ENCODE measurements at places on chromosomes 16 and 17. TPM values are rescaled to one million over a fixed set of nuclear protein-coding genes. Genes with fewer than 3 reads are reported as not detected.

Gene GLYR1
- 53.0 TPM for total RNA-seq

Gene EDC4
- total RNA-seq = 54.2 TPM

Gene TSPAN10
- 0.93 TPM for total RNA-seq

Gene DRC7
- 0.41 TPM for total RNA-seq

DNA sequence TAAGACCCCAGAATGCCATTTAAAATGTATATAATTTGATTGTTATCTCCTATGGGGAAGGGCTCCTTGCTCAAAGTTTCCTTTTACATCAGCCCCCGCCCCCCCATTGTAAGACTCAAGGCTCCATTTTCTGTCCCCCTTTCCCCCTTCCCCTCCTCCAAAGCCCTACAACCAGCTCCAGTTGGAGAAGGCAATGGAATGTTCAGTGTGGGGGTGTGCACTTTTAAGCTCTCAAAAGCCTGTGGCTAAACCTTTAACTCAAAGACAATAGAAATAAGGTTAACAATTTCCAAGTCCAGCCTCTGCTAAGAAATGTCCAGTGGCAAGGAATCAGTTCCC lies 114.7 kb downstream of the NOG start:
- no peaks in the 10 kb centered on the region for H3K36me3 ChIP-seq
- DNase-seq = peak; percentile 43
- peaks cover 18% of the 10 kb centered on the region for H3K4me1 ChIP-seq
- no peak overlapping the region for H3K27ac ChIP-seq

DNA sequence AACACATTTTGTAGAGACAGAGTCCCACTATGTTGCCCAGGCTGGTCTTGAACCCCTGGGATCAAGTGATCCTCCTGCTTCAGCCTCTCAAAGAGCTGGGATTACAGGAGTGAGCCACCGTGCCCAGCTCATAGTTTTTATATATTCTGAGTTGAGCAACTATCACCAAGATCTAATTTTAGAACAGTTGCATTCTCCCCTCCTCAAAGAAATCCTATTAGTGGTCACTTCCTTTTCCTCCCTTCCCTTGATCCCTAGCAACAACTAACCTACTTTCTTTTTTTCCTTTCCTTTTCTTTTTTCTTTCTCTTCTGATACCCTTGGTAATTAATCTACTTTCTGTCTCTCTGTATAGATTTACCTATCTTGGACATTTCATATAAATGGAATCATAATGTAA lies 61.5 kb upstream of the B4GALNT2 start:
- no peak for DNase-seq
- no peak overlapping the region for H3K27ac ChIP-seq
- H3K27me3 ChIP-seq = no peaks in the 10 kb centered on the region
- peaks cover 14% of the 10 kb centered on the region for H3K4me1 ChIP-seq
- H3K4me3 ChIP-seq = no peak overlapping the region

GRCh38 chr17:78609191-78609641 lies 32.0 kb upstream of the DNAH17 start:
- no peak overlapping the region for H3K27ac ChIP-seq
- no peak for DNase-seq
- no peaks in the 10 kb centered on the region for H3K36me3 ChIP-seq
- H3K4me3 ChIP-seq = no peak overlapping the region
- peaks cover 11% of the 10 kb centered on the region for H3K4me1 ChIP-seq

- no peak for DNase-seq
- H3K4me3 ChIP-seq = no peak overlapping the region
- no peak overlapping the region for H3K27ac ChIP-seq
- no peaks in the 10 kb centered on the region for H3K36me3 ChIP-seq
- H3K4me1 ChIP-seq = peaks cover 9% of the 10 kb centered on the region
Measured at GRCh38 chr17:2778489-2778888, 17.7 kb upstream of the RAP1GAP2 start.

DNA sequence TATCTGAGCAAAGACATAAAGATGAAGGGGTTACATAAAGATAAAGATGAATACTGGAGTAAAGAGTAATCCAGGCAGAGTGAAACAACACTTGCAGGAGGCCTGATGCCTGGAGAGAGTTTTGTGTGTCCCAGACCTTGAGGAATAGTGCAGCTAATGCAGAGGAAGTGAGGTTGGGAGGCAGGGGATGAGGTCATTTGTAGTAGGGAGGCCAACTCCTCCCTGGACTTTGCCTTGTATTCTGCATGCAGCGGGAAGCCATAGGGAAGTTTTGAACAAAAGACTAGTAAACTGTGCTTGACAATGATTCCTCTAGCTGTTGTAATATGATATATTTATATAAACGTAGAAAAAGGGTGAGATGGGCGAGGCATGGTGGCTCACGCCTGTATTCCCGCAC lies 356.6 kb downstream of the KCNJ2 start:
- no peaks in the 10 kb centered on the region for H3K4me1 ChIP-seq
- no peak for DNase-seq
- no peaks in the 10 kb centered on the region for H3K36me3 ChIP-seq

DNA sequence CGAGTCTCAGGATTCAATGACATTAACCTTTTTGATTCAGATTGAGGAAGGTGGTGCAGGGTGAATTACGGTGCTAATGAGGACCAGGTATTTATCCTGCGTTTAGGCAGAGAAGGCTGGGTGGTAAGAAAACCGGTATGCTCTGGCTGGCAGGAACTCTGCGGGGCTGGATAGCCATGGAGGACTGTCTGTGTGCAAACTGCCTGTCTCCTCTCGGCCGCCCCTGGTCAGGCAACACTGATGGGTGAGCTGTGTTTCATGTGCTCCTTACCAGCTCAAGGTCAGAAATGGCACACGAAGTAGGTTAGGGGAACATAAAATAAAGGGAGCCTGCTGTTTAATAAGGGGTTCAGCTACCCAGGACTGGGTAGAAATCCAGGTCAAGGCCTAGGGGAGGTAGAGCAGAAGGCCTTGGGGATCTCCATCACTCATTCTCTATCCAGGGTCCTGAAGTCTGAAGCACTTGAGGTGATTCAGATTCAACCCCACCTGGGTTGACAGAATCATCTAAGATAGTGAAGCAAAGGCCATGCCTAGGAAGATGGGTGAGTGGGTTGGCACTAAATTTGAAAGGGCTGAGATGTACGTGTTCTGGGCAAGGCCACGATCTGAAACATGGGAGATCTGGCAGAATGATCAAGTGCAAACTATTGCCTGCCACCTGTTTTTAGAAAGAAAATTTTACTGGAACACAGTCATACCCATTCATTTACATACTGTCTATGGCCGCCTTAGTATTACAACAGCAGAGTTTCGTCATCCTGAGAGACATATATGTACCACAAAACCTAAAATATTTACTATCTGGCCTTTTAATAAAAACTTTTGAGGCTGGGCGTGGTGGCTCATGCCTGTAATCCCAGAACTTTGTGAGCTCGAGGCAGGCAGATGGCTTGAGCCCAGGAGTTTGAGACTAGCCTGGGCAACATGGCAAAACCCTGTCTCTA lies 292.5 kb downstream of the XYLT1 start:
- peak; percentile 39 for DNase-seq
- no peaks in the 10 kb centered on the region for H3K36me3 ChIP-seq
- H3K4me3 ChIP-seq = no peak overlapping the region
- H3K27ac ChIP-seq = no peak overlapping the region

DNA sequence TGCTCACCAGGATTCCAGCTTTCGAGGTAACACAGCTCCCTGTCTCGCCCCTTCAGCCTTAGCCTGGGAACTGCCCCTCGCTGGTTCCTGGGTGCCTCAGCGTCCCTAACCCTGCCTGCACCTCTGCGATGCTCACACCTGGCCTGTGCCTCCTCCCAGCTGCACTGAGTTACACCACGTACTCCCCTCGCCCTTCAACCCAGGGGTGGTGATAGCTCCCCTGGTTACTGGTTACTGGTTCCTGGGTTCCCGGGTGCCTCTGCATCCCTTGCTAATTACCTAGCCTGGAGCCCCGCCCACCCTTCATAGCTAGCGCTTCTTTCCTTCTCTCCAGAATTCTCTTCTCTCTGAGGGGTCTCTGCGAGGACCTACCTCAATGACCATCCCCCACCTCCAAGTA lies 65.3 kb upstream of the PLCG2 start:
- no peak overlapping the region for H3K4me3 ChIP-seq
- H3K4me1 ChIP-seq = peaks cover 25% of the 10 kb centered on the region
- H3K27ac ChIP-seq = no peak overlapping the region
- H3K27me3 ChIP-seq = no peaks in the 10 kb centered on the region

DNA sequence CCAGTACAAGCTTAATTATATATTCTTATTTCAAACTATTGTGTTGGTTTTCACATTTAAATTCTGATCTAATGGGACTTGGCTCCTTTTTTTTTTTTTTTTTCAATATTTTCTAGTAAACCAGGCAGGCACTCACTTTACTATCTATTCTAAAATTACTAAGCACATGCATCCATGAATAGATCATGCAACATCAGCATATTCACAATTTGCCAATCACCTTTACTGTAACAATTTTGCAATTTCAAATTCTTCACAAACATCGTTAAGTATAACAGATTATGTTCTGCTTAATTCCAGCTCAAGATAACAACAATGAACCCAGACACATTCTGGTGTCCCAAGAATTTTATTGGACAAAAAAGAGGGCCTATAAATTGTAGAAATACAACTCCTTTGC lies 217.4 kb downstream of the CDH8 start:
- DNase-seq = no peak
- H3K4me1 ChIP-seq = peaks cover 4% of the 10 kb centered on the region
- no peaks in the 10 kb centered on the region for H3K27me3 ChIP-seq
- H3K4me3 ChIP-seq = no peak overlapping the region

GRCh38 chr16:56956076-56956475 lies 5.7 kb upstream of the CETP start:
- no peaks in the 10 kb centered on the region for H3K27me3 ChIP-seq
- H3K27ac ChIP-seq = no peak overlapping the region
- H3K4me3 ChIP-seq = no peak overlapping the region
- H3K36me3 ChIP-seq = no peaks in the 10 kb centered on the region
- no peaks in the 10 kb centered on the region for H3K4me1 ChIP-seq
- no peak for DNase-seq

- no peak for DNase-seq
- peaks cover 20% of the 10 kb centered on the region for H3K4me1 ChIP-seq
- no peak overlapping the region for H3K4me3 ChIP-seq
- H3K36me3 ChIP-seq = no peaks in the 10 kb centered on the region
- peaks cover 44% of the 10 kb centered on the region for H3K27me3 ChIP-seq
- H3K27ac ChIP-seq = no peak overlapping the region
Measured at GRCh38 chr16:50247123-50247905, 19.0 kb upstream of the ADCY7 start.

DNA sequence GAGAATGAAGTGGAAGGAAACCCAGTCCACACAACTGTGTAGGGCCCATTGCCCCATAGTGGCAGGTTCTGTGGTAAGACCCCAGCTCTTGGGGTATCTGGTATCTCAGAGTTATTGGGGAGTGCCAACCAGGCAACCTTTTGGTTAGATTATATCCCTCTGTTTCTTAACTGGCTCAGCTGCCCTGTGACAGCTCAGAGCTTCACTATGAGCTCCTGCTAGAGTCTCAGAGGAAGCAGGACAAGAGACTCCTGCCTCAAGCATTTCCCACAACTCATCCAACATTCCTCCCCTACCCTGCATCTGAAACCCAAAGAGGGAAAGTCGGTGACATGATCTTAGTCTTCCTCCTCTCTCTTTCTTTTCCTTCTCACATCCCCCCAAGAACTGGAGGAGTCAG lies 292.3 kb downstream of the SHISA9 start:
- H3K27ac ChIP-seq = no peak overlapping the region
- no peak for DNase-seq
- no peaks in the 10 kb centered on the region for H3K27me3 ChIP-seq
- no peak overlapping the region for H3K4me3 ChIP-seq
